GM03348 (cell line): ENCODE measurements at places on chromosomes 5 and 9.

DNA sequence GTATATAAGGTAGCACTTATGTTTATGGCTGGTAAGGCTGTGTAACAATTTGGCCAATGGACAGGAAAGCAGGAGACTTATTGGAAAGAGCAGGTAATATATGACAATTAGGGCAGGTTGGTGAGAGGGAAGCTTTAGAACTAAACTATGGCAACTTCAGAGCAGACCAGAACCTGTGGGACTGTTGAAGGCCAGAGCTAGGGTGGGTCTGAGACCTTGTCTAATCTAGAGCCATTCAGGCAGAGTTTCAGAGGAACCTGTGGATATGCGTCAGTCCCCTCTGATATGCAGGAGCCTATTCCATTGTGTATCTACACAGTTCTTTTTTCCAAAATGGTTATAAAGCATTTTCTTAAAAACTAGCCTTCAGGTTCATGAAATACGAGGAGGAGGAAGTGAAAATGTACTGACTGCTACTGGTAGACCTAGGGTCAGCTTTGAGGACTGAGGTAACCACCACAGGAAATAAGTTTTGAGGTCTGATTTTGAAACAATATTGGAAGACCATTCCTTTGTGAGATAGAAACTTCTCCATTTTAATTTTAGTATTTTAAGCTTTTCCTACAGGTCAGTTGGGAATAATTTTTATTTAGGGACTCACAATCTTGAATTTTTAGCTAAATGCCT, 37.6 kb downstream of the ELL2 start:
- no peak for DNase-seq

- no peak for DNase-seq
These were observed 12.8 kb downstream of the C6 start for GRCh38 chr5:41200506-41200905.

GRCh38 chr5:125011947-125012346, 265.5 kb upstream of the ZNF608 start:
- no peak for DNase-seq

- no peak for DNase-seq
These were observed 6.1 kb upstream of the PANK3 start for GRCh38 chr5:168585119-168585856.

GRCh38 chr5:73093943-73094342, 26.4 kb upstream of the TMEM171 start:
- no peak for DNase-seq

DNA sequence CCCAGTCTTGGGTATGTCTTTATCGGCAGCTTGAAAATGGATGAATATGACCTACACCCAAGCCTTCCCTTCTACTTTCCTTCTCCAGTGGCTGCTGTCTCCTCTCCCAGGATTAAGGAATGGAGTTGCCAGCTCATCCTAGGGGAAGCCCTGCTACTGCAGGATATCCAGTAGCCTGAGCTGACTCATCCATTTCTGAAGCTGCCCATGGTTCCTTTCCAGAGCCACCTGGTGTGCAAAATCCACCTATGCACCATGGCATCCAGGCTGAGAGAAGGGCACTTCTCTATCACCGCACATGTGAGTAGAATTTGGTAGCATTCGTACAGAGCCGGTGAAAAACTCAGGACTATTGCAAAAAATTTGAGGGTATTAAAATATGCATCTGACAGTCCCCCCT, 290.8 kb downstream of the YTHDC2 start:
- no peak for DNase-seq

GRCh38 chr9:71253011-71253410, 131.6 kb upstream of the TRPM3 start:
- peak; percentile 3 for DNase-seq

- no peak for DNase-seq
These were observed 113.0 kb downstream of the DENND1A start for GRCh38 chr9:123816817-123817472.

DNA sequence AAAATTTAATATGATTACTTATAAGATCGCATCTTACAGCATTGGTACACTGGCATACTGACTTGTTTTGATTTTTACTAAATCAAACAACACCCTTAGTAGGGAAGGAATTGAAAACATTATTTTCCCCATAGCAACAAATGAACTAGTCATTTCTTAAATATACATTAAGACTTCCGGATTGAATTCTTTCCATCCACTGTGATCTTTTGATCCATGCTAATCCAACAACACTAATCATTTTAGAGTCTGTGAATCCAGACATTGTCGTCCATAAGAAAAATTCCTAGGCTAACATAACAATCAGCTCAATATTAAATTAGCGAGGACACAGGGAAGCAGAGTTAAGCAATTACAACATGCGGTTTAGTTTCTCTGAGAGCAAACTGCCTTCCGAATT, 21.6 kb upstream of the ERAP1 start:
- DNase-seq, result no peak

GRCh38 chr5:81486711-81487110, 92.8 kb upstream of the ACOT12 start:
- no peak for DNase-seq

- no peak for DNase-seq
These were observed 7.5 kb upstream of the REEP5 start for GRCh38 chr5:112929336-112930081.

DNA sequence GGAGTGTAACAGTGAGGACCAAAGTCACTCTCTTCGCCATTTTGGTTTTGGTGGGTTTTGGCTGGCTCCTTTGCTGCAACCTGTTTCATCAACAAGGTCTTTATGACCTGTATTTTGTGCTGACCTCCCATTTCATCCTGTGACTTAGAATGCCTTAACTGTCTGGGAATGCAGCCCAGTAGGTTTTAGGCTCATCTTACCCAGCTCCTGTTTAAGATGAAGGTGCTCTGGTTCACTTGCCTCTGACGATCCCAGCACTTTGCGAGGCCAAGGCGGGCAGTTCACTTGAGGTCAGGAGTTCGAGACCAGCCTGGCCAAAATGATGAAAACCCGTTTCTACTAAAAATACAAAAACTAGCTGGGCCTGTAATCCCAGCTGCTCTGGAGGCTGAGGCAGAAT, 1.8 kb upstream of the CKS2 start:
- no peak for DNase-seq

- no peak for DNase-seq
These were observed 1129.9 kb downstream of the TAF11L14 start for GRCh38 chr5:18764161-18764560.

DNA sequence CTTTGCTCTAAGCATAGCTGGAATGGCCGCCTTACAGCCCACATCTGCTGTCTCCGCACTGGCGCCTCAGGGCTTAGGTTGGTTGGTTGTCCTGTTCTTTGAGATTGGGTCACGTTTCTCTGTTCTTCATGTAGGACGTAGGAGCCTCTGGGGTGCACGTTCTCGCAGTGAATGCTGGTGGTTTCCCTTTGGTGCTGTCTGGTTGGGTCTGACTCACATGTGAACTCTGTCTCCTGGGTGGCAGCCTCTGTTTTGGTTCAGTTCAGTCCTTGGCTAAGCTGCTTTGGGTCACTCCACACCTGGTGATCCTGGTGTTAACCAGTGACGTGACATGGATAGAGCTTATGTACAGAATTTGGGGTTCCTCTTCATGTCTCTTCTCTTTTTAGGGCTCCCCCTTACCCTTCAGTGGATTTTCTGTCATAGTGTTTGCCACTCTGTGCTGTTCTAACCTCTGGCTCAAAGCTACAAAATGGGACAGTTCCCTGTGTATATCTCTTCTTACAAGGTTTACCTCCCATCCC, 12.6 kb upstream of the LPCAT1 start:
- no peak for DNase-seq

DNA sequence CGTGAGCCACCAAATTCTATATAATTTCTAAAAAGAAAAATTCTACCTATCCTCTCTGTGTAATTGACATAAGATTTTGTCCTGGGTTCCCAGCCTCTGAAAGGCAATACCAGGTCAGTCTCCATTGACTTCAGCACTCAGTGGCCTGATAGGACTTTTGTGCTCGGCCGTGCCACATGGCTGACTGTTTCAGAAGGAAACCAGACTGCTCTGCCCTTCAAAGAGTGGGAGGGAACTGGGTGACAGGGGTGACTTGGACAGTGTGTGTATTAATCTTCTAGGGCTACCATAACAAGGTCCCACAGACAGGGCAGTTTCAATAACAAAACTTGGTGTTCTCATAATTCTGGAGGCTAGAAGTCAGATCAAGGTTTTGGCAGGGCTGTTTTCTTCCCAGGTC, 43.0 kb downstream of the ARHGAP26 start:
- no peak for DNase-seq

DNA sequence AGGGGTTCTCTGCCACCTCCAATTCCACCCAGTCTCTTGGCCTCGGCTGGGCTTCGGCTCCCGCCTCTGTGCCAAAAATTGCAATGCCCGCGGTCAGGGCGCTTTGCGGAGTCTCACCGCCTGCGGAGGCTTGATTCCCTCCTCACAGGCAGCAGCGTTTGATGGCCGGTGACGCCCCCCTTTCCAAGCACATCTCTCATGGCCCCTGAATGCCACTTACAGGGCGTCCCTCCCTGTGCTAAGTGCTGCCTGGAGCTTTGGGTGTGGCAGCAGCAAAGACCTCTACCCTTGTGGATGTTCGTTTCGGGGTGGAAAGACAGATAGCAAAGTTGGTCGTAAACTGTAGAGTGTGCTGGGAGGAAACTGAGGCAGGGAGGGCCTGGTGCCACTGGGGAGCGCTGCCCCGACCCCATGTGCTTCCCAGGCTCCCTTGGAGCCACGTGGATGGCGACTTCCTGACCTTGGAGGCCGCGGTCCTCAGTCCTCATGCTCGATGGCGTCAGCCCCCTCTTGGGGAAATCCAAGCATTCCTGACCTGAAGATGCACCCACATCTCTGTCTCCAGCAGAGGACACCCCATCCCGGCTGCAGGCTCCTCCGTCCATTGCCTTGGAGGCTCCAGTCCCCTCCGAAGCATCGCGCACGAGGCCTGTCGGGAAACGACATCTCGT, 249.2 kb upstream of the IRX4 start:
- DNase-seq, result no peak

DNA sequence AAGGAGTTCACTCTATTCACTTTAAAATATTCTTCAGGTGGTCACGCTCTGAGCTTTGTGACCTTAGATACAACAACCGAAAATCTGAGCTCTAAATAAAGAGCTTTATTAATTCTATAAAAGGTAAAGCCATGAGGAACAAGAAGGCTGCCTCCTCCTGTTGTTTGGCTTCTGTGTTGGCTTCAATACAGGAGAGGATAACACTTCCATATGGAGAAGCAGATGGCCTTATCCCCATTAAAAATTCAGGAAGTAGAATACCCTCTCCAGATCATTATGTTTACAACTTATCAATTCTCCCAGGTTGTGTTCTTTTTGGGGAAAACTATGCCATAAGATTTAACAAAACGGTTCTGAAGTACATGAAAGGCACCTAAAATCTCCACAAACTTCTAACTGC, 128.4 kb downstream of the TTC39B start:
- no peak for DNase-seq

GRCh38 chr5:91464886-91465646, 81.9 kb upstream of the ARRDC3 start:
- no peak for DNase-seq
